Stimulated activated CD4-positive, alpha-beta T cell treated with anti-CD3 and anti-CD28 coated beads, Interleukin-4, amount 100 ng/mL, for 4 hours (primary cell): ENCODE measurements at places on chromosomes 2 and 18.
A peak's percentile ranks its signal among the peaks of the same experiment; 100 is the strongest.

- peak; percentile 20 for DNase-seq
These were observed 19.2 kb downstream of the E2F6 start for GRCh38 chr2:11446733-11447248.

DNA sequence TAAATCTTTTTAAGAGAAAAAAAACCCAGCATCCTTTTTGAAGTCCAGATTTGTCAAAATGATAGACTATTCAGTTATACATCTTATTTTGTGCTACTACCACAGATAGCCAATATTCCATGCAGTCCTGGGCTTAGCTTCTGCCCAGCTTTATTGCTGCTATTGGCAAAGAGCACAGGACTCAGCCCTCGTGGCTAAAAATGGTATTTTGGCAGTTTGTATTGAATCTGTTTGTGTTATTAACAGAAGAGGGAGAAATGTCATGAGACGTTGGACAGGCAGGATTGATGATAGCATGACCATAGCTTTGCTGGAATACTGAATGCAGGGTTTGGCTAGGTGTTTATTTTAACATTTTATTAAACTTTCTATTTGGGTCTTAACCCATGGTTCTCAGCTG is 19.4 kb downstream of the ELAC1 start:
- no peak for DNase-seq

- DNase-seq: no peak
These were observed 30.0 kb downstream of the ADCYAP1 start for GRCh38 chr18:934518-935133.

GRCh38 chr2:196259507-196260481 is 88.4 kb upstream of the STK17B start:
- peak; percentile 59 for DNase-seq

- DNase-seq: no peak
These were observed 22.5 kb downstream of the STAMBP start for GRCh38 chr2:73851274-73851673.

- no peak for DNase-seq
These were observed 337.2 kb downstream of the PDE11A start for GRCh38 chr2:177735318-177735803.

GRCh38 chr2:79622508-79622907 is 109.7 kb downstream of the CTNNA2 start:
- DNase-seq: no peak

DNA sequence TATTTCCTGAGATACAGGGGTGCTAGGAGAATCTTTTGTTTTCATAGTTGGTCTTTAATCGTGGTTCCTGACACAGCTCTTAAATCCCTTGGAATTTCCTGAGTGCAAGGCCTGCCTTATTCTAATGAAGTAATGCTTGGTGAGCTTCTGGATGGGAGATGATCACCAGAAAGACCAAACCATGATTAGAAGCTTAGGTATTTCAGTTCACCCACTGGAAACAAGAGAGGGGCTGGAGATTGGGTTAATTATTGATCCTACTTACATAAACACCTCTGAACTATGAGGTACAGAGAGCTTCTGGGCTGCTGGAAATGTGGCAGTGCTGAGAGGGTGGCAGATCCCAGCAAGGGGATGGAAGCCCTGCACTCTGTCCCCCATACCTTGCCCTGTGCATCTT is 406.8 kb downstream of the THSD7B start:
- DNase-seq: no peak

GRCh38 chr2:203626952-203627681 is 79.3 kb upstream of the CD28 start:
- DNase-seq: no peak

DNA sequence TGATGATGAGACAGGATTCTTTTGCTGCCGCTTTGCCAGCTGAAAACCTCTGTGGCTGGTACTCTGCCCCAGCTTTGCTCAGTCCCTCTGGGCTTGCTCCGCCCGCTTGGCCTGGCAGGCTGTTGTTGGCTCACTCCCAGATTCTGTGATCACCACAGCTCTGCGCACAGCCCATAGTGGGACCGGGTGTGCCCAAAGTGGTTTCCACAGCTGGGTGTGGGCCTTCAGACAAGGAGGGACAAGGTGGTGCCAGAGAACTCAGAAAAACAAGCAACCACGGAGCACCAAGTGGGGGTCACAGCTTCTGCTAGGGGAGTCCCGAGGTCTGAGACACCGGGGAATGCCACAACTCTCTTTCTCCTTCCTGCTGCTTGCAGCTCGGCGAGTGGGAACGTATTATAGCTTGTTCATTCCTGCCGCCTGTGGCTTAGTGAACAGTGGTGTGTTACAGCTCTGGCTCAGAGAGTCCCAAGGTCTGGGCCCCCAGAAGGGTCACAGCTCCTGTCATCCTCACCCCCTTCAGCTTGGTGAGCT is 9.2 kb upstream of the KYNU start:
- no peak for DNase-seq

- DNase-seq: no peak
These were observed 97.4 kb downstream of the PLB1 start for GRCh38 chr2:28593160-28593755.

GRCh38 chr2:230899786-230900185 is 25.3 kb downstream of the GPR55 start:
- DNase-seq: peak; percentile 25

- no peak for DNase-seq
These were observed at the start of gene HNMT for GRCh38 chr2:137964066-137964858. TSS of gene HNMT (plus strand) at chr2:137964473. CDS start at chr2:137964492, 19 bp downstream.

GRCh38 chr2:227821043-227821942 is 7.7 kb downstream of the CCL20 start:
- no peak for DNase-seq

DNA sequence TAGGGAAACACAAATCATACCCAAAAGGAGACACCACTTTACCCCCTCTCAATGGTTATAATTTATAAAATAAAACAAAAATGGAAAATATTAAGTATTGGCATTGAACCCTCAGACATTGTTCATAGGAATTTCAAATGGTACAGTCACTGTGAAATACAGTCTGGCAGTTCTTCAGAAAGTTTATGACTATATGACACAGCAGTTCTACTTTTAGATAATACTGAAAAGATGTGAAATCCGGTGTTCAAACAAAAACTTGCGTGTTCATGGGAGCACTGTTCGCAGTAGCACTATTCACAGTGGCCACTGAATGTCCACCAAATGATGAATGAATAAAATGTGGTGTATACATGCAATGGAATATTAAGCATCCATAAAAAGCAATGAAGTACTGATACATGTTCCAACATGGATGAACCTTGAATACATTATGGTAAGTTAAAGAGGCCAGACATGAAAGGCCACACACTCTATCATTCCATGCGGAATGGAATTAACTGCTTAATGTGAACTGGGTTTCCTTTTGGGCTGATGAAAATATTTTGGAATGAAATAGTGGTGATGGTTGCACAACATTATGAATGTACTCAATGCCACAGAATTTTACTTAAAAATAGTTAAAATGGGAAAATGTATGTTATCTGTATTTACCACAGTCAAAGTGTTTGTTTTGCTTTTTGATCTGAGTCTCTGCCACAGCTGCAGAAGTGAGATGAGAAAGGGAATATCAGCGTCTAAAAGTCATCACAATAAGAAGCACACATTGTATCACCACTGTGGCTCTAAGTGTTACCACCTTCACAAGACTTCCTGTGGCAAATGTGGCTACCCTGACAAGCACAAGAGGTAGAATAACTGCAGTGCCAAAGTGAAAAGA is 864.6 kb downstream of the SUCLG1 start:
- no peak for DNase-seq

DNA sequence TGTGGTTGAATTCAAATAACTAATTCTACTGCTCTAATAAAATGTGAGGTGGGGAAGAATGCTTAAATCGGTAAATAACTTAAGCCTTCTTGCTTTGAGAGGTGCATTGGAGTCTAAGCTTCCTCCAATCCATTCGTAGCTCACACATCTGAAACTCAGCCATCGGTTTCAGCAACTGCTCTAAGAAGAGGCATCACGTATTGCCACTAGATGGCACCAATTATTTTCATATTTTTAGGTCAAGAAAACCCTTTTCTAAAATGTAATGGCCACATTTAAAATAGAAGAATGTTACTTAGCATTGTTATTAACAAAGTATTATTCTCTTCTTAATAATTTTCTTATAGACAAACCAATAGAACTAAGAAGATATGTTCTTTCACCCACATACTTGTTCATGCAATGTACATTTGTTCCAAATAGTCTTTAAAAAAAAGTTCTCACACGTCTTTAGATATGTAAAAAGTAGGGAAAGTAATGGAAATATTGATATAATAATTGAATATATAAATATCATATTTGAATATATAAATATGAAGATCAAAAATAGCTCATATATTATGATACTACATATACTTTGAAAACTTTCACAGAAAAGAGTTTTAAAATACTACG is 229.8 kb downstream of the CCDC178 start:
- no peak for DNase-seq

- no peak for DNase-seq
These were observed 103.4 kb upstream of the RASGRP3 start for GRCh38 chr2:33372940-33373553.
